ENCODE measurements at places on chromosomes 7 and 10.

- DNase-seq: no peak
Observed at GRCh38 chr7:84069999-84070500, 124.5 kb downstream of the SEMA3A start.

- DNase-seq: no peak
Observed at GRCh38 chr7:71770269-71770907, 638.4 kb downstream of the GALNT17 start.

- no peak for DNase-seq
Observed at GRCh38 chr7:126702242-126703016, 550.3 kb downstream of the GRM8 start.

- DNase-seq: no peak
Observed at GRCh38 chr7:49596701-49597491, 176.5 kb upstream of the VWC2 start.

DNA sequence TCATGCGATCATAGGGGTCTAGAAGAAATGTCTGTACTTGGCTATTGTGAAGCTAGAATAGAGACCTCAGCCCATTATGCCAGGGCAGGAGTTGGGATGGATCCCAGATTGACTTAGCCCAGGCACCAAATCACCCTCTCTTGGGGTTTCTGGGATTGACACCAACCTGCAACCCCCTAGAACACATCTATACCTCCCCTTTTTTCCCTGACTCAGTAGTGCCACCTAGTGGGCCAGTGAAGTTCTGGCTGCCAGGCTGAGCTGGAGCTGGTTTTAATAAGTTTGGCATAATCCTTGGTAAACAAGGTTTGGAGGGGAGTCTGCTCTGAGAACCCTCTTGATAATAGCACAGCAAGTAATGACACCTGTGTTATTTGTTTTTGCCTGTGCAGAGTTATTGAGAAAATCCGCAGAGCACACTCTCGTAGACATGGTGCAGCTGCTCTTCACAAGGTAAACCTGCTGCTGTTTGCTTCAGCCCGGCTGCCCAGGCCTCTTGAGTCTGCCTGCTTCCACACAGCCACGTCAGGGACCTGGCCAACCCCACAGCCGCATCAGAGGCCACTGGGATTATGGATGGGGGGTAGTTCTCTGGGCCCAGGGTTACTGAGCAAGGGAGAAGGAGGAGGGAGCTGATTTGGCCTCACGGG is 43.3 kb upstream of the NFKB2 start:
- DNase-seq: peak; percentile 70

- DNase-seq: peak; percentile 67
Observed at GRCh38 chr10:43396928-43397624, 11.9 kb downstream of the HNRNPF start.

DNA sequence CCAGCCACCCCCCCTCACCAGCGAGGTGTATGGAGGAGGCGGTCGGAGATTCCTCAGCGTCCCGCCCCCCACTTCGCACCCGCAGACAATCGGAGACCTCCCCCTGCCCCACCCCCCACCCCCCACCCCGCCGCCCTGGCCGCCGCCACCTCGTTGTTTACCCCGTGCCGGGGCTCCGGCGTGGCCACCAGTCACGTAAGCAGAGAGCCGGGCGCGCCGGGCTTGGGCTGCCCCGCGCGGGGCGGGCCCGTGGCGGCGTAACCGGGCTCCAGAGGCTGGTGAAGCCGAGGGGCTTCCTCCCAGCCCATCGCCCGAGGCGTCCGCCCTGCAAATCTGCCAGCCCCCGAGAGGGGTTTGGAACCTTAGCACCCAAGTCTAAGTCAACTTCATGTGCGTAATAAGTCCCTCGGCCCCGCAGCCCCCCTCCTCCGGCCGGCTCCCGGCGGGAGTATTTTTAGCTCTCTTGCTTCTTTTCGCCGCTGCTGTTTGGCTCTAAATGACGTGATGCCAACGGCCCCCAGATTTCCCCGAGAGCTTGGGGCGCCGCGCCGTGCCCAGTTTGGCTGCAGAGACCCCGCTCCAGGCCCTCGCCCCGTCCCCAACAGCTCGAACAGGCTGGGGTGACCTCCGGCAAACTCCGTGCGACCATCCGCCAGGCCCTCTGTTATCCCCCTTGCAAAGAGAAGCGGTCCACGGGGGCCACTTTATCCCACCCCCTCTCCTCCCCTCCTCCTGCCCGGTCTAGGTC is 2.7 kb downstream of the MXI1 start:
- DNase-seq: no peak

DNA sequence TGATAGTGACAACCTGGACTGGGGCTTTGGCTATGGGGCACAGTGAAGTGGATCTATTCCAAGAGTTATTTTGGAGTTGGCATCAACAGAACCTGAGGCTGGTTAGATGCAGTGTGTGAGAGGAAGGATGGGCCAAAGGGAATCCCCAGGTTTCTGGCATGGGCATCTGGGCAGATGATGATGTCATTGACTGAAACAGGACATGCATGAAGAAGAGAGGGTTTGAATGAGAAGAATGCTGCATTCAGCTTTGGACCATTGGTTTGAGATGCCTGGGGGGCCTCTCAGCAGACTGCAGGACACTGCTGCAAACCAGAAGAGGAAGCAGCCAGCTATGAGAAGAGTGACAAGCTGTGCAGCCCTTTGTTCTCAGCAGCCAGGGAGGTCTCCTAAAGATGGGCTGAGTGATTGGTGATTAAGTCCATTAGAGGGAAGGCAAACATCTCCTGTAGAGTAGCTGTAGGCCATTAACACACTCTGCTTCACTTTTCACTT is 23.1 kb upstream of the PIK3CG start:
- DNase-seq: no peak

DNA sequence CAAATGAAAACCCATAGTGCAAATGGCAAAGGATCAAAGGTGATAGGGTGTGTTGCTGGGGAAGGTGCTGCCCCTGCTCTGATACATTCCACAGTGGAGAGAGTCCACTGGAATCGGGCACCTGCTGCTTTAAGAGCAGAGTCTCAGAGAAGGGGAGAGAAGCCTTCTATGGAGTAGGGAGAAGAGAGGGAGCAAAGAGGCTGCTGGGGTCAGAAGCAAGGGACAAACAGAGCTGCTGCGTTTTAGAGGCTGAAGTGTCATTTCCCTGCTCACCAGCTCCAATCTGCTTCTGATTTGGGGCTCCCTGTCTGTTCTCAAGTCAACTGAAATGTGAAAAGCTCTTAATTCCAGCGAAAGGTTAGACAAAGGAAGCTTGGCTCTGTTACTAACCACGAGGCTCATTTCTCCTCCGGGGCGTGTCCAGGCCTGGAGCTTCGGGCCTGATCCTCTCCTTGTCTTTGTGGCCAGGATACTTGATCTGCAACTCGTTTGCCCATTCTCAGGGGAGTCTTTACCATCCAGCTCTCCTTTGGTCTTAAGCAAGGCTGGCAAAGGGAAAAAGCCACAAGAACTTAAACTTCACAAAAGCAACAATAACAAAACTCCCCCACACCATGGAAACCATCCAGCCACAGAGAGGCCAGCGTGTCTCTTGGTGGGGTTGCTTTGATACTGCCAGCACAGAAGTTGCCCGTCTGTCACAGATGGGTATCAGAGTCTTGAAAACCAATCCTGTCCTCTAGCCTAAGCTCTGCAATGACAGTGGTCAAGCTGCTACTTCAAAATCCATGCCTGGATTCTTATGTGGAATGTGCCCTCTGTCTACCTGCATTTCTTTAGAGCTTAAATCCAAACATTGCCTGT is 692.6 kb downstream of the SUGCT start:
- no peak for DNase-seq

GRCh38 chr10:101564490-101564991 is 23.5 kb downstream of the POLL start:
- DNase-seq: no peak

DNA sequence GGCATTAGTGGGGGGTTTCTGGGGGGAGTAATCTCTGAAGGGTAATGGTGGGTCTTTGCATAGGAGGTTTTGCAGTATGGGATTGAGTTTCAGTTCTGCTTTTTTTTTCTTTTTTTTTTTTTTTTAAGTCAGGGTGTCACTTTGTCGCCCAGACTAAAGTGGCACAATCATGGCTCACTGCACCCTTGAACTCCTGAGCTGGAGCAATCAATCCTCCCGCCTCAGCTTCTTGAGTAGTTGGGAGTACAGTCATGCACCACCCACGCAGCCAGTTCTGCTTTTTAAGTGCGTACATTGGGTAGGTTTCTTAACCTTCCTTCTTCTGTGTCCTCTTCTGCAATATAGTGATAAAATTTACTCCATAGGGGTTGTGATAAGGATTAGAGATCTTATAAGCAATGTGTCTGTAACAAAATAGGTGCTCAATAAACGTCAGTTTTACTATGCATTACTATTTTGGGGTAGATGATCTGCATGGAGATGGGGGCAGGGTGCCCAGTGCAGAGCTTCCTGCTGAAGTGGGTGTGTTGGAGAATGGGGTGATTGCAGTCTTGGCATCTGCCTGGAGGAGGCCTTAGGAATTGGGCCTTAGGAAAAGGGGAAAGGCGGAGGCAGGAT is 9.6 kb downstream of the KAZALD1 start:
- peak; percentile 23 for DNase-seq

DNA sequence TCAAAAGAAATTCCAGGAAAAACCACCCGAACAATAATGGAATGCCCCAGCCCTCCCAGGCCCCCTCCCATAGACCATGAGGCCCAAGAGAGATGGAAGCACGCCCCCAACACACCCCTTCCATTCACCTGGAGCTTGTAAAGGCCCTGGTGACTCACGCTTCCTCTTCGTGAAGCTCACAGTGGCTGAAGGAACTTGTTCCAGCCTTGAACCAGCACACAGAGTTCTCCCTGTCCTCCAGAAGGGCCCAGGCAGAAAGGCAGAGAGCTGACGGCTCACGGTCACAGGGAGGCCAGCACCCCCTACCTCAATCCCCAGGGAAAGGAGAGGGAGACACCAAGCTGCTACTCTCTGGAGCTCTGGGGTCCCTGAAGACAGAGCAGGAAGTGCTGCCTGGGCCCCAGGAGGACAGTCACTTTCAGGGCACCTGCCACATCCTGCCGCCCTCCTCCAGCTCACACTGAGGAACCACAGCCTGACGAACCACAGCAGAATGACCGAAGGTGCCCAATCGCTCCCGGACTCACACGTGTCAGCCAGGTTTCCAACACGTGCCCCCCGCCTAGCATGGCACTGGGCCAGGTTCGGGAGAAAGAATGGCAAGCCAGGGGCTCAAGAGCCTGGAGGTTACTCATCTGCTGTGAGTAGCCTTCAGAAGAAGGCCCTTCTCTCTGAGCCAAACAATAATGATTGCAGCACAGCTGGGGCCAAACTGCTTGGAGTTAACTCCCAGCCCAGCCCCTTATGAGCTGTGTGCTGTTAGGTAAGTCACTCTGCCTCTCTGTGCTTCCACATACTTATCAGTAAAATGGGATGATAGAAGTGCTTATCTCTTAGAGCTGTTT is 52.8 kb downstream of the DLG5 start:
- peak; percentile 32 for DNase-seq

- DNase-seq: no peak
Observed at GRCh38 chr10:130882906-130883305, 428.6 kb downstream of the TCERG1L start.

GRCh38 chr7:77330169-77330882 is 85.8 kb downstream of the GSAP start:
- peak; percentile 50 for DNase-seq

GRCh38 chr7:155449008-155449868 is 8.7 kb upstream of the EN2 start:
- DNase-seq: no peak

DNA sequence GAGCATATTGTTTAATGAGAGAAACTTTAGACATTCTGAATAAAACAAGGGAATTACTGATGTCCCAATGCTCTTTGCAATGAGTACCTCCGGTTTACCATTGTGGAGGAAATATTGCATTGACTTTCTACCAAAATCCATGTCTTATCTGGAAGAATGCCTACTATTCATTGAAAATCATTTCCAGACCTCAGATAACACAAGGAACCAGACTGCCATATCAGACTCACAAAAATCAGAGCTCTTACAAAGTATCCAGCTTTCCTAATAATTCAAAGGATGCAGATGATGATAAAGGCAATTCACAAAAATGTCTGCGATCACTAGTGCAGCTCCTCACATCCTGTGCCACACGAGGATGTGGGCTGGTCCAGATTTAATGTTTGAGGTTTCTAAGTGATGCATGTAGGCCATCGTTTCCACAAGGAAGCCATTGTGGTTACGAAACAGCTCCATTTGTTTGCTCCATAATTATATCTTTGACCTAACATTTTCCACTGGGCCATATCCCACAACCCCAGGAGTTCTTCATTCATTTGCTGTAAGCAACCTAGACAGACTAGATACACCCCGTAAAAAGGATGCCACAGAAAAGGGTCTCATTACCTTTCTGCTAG is 831.1 kb upstream of the C7orf33 start:
- no peak for DNase-seq

GRCh38 chr10:27723436-27723835 is 22.2 kb downstream of the MKX start:
- no peak for DNase-seq

GRCh38 chr7:43491984-43492383 is 90.9 kb upstream of the STK17A start:
- no peak for DNase-seq

GRCh38 chr10:60893231-60893630 is 50.8 kb downstream of the RHOBTB1 start:
- DNase-seq: no peak

- DNase-seq: no peak
Observed at GRCh38 chr10:109616359-109616980, 306.8 kb downstream of the XPNPEP1 start.

DNA sequence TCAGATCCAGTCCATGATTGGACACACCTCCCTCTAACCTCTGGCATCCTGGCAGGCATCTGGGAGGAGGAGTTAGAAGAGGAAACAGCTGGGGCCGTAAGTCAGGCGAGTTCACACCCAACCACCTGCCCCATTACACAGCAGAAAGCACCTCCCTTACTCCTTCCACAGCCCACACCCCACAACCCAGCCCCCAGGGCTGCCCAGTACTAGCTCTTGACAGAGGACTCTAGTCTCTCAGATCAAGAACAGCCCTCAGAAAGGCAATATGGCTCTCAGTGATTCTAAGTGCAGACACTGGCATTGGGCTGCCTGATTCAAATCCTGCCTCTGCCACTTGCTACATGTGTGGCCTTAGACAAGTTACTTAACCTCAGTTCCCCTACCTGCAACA is 34.1 kb downstream of the KCNMA1 start:
- DNase-seq: no peak

DNA sequence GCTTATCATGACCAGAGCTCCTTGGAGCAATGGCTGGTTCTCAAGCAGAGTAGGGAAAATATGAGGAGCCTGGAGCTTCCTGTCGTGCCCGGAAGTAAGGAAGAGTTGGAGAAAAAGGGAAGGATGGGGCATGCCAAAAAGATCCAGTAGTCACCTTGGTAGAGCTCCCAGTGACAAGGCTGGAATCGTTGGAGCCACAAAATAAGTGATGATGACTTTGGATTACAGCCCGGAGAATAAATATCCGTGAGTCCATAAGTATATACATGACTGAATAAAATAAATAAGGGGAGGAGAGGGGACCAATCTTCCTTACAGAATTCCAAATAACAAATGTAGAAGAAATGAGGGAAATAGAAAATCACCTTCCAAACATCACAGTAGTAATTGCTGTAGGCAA is 29.3 kb downstream of the LMTK2 start:
- DNase-seq: no peak

- no peak for DNase-seq
Observed at GRCh38 chr7:105782391-105783042, 93.9 kb downstream of the ATXN7L1 start.

GRCh38 chr7:5694912-5695726 is 86.3 kb downstream of the RNF216 start:
- DNase-seq: peak; percentile 89

- DNase-seq: no peak
Observed at GRCh38 chr7:2921653-2922347, 77.7 kb upstream of the GNA12 start.
